ENCODE measurements at places on chromosomes 6 and 20. TPM values are rescaled to one million over a fixed set of nuclear protein-coding genes. Genes with fewer than 3 reads are reported as not detected.

Gene HECA
- 16.0 TPM for polyA plus RNA-seq

Gene SOD2
- 5,251 TPM for polyA plus RNA-seq

Gene TCP11
- not detected for polyA plus RNA-seq

Gene CALHM4
- polyA plus RNA-seq: 0.86 TPM

Gene GGTLC1
- polyA plus RNA-seq: not detected

Gene CST3
- polyA plus RNA-seq: 394 TPM

Gene WFDC5
- not detected for polyA plus RNA-seq

Gene ID4
- 0.79 TPM for polyA plus RNA-seq

Gene QKI
- polyA plus RNA-seq: 82.1 TPM

Gene PACSIN1
- not detected for polyA plus RNA-seq

Gene LTV1
- 57.1 TPM for polyA plus RNA-seq
